ENCODE measurements at places on chromosomes 1 and 21.

GRCh38 chr1:51320967-51321923 lies 9.1 kb downstream of the TTC39A start:
- no peak for DNase-seq

GRCh38 chr1:92486251-92487077 lies at the start of gene GFI1:
GFI1 (minus strand) TSS chr1:92486925; CDS start chr1:92483487, 3,438 bp downstream.
- DNase-seq: peak; percentile 68

- DNase-seq: no peak
Measured at GRCh38 chr1:204084247-204084772, 11.4 kb downstream of the SOX13 start.

GRCh38 chr1:183477986-183478781 lies 5.9 kb downstream of the SMG7 start:
- DNase-seq: peak; percentile 48

DNA sequence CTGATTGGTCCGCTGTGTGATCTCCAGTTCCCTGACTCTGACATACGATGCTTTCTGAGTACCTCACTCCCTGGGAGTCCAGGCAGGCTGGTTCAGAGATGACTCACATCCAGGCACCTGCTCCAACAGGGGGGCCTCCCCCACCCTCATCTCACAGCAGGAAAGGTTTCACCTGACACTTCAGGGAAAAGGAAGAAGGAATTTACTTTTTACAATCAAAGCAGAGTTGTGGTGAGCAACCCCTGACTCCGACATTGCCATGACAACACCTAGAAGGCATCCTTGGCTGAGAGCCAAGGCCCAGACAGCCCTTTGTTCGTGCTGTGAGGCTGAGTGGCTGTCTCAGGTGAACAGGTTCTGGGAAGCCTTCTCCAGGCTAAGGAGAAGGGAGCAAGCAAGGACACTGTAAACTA lies 164.6 kb upstream of the GJB5 start:
- DNase-seq: no peak
